ENCODE measurements at places on chromosomes 7 and 10. TPM values are rescaled to one million over a fixed set of nuclear protein-coding genes. Genes with fewer than 3 reads are reported as not detected.

- DNase-seq = no peak
These were observed 382.7 kb downstream of the RPS24 start for GRCh38 chr10:78416031-78417011.

DNA sequence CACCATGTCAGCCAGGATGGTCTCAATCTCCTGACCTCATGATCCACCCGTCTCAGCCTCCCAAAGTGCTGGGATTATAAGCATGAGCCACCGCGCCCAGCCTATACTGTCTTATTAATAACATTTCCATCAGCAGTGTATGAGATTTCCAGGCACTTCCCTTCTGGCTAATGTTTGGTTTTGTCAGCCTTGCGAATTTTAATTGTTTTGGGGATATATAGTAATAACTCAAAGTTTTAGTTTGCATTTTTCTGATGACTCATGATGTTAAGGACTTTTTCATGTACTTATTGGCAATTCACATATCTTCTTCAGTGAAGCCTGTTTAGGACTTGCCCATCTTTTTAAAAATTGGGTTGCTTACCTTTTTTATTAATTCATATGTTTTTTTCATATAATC lies 76.0 kb downstream of the TMEM270 start:
- DNase-seq = no peak

- DNase-seq = no peak
These were observed 248.2 kb downstream of the REEP3 start for GRCh38 chr10:63769367-63769766.

DNA sequence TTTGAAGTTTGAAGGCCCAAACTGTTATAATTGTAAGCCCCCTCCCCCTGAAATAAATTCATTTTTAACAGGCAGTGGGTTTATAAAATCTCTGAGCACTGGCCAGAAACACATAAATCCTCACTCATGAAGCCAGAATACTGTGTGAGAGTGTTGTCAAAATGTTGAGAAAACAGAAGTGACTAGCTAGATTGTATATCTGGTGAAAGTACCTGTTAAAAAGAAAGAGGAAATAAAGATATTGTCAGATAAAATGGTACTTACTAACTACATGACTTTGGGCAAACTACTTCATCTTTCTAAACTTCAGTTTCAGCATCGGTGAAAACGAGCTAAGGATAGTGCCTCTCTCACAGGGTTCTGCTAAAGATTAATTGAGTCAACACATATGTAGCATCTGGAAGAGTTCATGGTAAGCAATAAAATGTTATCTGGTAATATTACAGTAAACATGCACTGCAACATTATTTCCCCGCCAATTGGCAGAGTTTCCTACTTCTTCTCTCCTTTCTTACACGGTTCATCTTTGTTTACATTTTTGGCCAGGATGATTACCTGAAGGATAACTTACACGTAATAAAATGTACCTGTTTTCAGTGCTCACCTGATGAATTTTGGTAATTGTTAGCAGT lies 202.5 kb upstream of the CHRM2 start:
- no peak for DNase-seq

Gene CYP26C1
- total RNA-seq = not detected

Gene STOX1
- 1.8 TPM for total RNA-seq

Data from SK-MEL-5 (cell line).